ENCODE measurements at places on chromosomes 1 and 21. TPM values are rescaled to one million over a fixed set of nuclear protein-coding genes. Genes with fewer than 3 reads are reported as not detected.
A peak's percentile ranks its signal among the peaks of the same experiment; 100 is the strongest.

- H3K27me3 ChIP-seq: no peaks in the 10 kb centered on the region
- peaks cover 92% of the 10 kb centered on the region for H3K4me1 ChIP-seq
- peaks cover 11% of the 10 kb centered on the region for H3K36me3 ChIP-seq
- no peak for DNase-seq
Observed at GRCh38 chr1:93620841-93621210, 60.8 kb downstream of the BCAR3 start.

DNA sequence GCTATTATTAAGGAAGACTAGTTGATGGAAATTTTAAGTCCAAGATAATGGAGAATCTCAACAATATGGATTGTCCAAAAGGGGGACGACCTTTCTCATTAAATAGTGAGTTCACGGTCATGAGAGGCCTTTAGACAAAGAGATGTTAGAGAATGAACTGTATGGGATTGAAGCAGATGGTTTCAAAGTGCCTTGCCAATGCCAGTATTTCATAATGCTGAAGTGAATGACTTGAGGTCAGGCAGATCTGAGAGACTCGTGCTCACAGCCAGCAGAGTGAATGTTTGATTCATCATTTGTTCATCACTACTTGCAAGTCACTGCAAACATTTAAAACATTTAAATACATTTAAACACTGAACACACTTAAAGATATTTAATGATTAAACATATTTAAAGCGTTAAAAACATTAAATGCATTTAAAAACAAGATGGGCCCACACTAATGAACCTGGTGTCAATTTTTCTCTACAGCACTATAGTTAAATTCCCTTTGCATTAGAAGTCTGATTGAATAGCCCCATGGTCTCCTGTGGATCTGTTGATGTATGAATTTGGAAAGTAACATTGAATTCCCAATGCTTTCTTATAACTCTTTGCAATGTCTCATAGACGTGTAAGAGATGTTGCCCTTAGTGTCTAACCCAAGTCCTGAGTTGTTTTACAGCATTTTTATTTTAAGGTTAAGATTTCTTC is 80.7 kb downstream of the TGFB2 start:
- peak overlapping the region; percentile 53 for H3K27ac ChIP-seq
- no peaks in the 10 kb centered on the region for H3K36me3 ChIP-seq
- peaks cover 17% of the 10 kb centered on the region for H3K4me1 ChIP-seq
- no peaks in the 10 kb centered on the region for H3K27me3 ChIP-seq
- peak; percentile 33 for DNase-seq
- no peak overlapping the region for H3K4me3 ChIP-seq

- peaks cover 8% of the 10 kb centered on the region for H3K36me3 ChIP-seq
- peak overlapping the region; percentile 92 for H3K27ac ChIP-seq
- H3K4me1 ChIP-seq: peaks cover 8% of the 10 kb centered on the region
- H3K27me3 ChIP-seq: no peaks in the 10 kb centered on the region
Observed at GRCh38 chr1:186682736-186683135, 2.5 kb upstream of the PTGS2 start.

DNA sequence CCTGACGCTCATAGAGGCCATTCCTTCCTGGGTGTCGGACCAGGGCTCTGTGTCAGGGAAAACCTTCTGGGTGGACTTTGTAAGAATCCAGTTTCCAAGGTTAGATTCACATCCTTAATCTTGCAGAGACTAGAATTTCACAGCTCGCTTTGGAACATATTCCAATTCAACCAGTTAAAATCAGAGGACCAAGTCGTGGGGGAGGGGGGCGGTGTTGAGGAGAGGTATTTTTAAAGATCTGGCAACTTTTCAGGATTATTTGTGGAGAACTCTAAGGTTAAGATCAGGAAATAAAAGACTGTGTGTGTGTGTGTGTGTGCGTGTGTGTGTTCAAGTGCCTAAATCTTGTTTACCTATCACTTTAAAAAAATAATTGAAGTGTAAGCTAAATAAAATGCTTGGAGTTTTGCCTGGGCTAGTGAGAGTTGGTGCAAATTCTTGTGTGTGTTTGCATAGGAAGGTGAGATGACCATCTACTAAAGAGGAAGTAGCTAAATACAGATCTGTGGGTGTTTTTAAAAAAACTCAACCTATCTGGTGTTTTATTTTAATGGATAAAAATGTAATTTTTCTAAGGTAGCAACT is 21.8 kb downstream of the TENT5C start:
- DNase-seq: no peak
- H3K27me3 ChIP-seq: peaks cover 3% of the 10 kb centered on the region
- no peaks in the 10 kb centered on the region for H3K4me1 ChIP-seq
- no peaks in the 10 kb centered on the region for H3K36me3 ChIP-seq
- H3K4me3 ChIP-seq: no peak overlapping the region
- no peak overlapping the region for H3K27ac ChIP-seq

Gene OR6N1
- polyA plus RNA-seq: not detected

- H3K4me3 ChIP-seq: no peak overlapping the region
- H3K36me3 ChIP-seq: no peaks in the 10 kb centered on the region
- DNase-seq: no peak
- no peaks in the 10 kb centered on the region for H3K4me1 ChIP-seq
- H3K27ac ChIP-seq: no peak overlapping the region
- peaks cover 10% of the 10 kb centered on the region for H3K27me3 ChIP-seq
Observed at GRCh38 chr21:33189237-33189636, 40.5 kb upstream of the IFNAR2 start.

- DNase-seq: no peak
- peaks cover 36% of the 10 kb centered on the region for H3K4me1 ChIP-seq
- H3K36me3 ChIP-seq: peaks cover 13% of the 10 kb centered on the region
Observed at GRCh38 chr1:19310061-19310460, 1.9 kb downstream of the AKR7A2 start.

DNA sequence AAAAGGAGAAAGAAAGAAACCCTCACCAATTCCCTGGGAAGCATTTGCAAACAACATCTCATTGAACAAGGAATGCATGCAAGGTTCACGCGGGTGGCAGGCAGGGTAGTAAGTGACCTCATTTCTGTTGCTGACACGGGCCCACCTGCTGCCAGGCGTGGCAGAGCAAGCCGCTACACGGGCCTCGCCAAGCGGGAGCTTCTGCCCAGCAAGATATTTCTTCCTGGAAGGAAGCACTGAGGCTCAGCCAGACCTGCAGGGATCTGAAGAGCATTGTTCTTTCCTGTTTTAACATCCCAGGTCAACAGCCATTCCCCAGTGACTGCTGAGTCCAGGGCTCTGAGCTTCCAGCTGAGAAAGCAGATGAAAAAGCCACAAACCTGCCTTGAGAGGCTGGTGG is 91.9 kb upstream of the IGSF21 start:
- H3K27me3 ChIP-seq: no peaks in the 10 kb centered on the region
- H3K4me1 ChIP-seq: no peaks in the 10 kb centered on the region
- no peak overlapping the region for H3K4me3 ChIP-seq
- no peaks in the 10 kb centered on the region for H3K36me3 ChIP-seq
- no peak for DNase-seq
- no peak overlapping the region for H3K27ac ChIP-seq

- H3K27me3 ChIP-seq: no peaks in the 10 kb centered on the region
- H3K4me3 ChIP-seq: no peak overlapping the region
- H3K27ac ChIP-seq: no peak overlapping the region
- peaks cover 12% of the 10 kb centered on the region for H3K4me1 ChIP-seq
Observed at GRCh38 chr1:111729946-111730681, 9.1 kb downstream of the INKA2 start.

Gene CD160
- polyA plus RNA-seq: not detected

Gene PRSS38
- polyA plus RNA-seq: not detected
